Cardiac fibroblast (primary cell): ENCODE measurements at places on chromosomes 13 and 19.

DNA sequence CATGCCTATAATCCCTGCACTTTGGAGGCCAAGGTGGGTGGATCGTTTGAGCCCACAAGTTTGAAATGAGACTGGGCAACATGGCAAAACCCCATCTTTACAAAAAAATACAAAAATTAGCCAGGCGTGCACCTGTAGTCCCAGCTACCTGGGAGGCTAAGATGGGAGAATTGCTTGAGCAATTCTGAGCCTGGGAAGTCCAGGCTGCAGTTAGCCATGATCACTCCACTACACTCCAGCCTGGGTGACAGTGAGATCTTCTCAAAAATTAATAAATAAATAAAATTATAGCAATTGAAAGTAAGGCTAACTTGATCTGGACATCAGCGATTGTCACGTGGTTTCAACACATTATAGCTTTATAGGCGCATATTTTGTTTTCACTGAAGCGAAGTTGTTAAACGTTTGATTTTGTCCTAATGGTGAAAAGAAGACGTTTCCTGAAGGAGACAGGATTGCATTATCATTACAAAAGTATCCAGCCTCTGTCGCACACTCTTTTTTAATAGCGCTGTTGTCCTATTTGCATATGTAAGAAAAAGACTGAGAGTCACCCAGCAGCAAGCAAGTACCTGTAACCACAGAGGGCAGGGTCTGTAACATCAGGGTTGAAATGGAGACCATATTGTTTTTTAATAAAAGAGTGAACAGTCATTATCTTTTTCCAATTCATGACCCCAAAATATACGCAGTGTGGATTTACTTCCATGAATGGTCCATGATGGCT lies 335.7 kb downstream of the DCT start:
- no peak for DNase-seq

DNA sequence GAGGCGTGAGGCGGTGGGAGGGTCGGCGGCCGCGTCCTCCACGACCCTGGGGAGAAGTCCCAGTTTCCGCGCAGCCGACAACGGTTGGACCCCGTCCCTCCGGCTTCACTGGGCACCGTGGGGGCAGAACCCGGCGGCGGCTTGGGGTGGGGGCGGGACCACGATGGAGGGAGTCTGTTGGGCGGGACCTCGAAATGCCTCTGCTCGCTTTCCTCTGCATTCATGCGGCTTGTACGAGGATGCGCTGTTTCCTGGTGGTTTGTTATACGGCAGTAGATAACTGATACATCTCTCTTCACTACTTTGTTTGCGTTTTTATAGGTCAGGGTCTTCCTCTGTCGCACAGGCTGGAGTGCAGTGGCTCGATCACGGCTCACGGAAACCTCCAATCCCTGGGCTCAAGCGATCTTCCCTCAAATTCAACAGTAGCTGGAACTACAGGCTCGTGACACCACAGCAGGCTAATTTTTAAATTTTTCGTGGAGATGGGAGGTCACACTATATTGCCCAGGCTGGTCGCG lies 24.6 kb upstream of the ZNF846 start:
- DNase-seq: peak; percentile 64

GRCh38 chr13:106152047-106152446 lies 383.4 kb downstream of the EFNB2 start:
- no peak for DNase-seq

DNA sequence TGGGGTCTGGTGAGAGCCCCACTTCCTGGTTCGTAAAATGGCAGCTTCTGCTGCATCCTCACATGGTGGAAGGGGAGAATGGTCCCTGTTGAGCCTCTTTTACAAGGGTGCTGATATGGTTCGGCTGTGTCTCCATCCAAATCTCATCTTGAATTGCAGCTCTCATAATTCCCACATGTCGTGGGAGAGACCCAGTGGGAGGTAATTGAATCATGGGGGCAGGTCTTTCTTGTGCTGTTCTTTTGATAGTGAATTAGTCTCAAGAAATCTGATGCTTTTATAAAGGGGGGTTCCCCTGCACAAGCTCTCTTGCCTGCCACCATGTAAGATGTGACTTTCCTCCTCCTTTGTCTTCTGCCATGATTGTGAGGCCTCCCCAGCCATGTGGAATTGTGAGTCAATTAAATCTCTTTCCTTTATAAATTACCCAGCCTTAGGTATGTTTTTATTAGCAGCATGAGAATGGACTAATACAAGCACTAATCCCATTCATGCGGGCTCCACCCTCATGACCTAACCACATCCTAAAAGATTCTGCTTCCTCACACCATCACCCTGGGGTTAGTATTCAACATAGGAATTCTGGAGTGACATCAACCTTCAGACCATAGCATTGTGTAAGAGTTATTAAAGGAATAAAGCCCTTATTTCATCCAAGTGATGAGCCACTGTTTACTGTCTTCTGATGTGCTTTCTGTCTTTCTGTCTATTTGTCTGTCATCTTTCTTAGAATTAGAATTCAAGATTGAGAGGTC lies 159.0 kb upstream of the IRS2 start:
- peak; percentile 71 for DNase-seq

GRCh38 chr19:30387311-30388115 lies 15.3 kb downstream of the ZNF536 start:
- no peak for DNase-seq

DNA sequence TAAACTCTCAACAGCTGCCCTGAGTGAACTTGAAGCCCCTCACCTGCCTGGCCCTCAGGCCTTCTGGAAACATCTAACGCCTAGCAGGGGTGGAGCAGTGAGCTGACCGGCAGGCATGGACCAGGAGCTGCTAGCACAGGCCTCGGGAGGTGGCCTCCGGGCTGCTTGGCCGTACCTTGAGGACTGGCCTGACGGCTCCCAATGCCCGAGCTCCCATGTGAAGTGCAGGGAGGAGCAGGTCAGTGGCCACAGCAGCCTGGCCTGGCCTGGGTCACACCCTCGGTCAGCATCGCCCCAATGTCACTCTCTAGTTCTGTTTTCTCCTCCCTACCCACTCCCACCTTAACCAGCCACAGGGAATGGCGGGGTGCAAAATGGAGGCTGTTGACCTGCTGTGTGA lies 19.0 kb downstream of the TSHZ3 start:
- DNase-seq: no peak

DNA sequence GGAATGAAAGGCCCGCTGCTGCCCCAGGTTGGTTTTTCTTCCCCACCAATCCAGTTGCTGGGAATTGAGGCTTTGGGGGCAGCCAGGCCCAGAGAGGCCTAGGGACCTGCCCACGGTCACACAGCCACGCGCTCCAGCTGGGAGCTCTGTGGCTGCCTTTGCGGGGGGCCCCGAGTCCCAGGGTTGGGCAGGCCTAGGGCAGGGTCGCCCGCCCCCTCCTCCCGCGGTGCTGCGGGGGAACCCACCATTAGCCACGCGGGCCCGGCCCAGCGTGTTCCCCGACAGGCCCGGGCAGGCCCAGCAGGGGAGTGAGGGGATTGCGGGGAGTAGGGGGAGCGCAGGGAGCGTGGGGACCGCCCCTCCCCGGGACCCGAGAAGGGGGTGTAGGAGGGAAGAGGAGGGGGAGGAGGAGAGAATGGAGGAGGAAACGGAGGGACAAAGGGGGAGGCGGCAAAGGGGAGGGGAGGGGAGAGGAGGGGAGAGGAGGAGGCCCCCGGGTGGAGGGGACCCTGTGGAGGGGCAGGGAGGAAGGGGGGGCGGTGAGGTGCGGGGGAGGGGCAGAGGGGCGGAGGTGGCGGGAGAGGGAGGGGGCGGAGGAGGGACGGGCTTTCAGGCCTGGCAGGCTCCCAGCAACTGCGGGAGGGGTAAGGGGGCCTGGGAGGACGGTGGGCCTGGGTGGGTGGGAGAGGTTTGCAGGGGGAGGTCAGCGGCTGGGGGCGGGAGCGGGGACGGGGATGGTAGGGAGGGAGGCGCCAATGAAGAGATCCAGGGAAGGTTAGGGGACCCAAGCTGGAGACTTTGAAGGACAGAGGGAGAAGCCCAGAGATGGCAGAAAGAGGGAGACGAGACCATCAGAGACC lies 12.9 kb upstream of the TLE2 start:
- no peak for DNase-seq

GRCh38 chr13:112341446-112341845 lies 34.7 kb upstream of the SPACA7 start:
- no peak for DNase-seq

DNA sequence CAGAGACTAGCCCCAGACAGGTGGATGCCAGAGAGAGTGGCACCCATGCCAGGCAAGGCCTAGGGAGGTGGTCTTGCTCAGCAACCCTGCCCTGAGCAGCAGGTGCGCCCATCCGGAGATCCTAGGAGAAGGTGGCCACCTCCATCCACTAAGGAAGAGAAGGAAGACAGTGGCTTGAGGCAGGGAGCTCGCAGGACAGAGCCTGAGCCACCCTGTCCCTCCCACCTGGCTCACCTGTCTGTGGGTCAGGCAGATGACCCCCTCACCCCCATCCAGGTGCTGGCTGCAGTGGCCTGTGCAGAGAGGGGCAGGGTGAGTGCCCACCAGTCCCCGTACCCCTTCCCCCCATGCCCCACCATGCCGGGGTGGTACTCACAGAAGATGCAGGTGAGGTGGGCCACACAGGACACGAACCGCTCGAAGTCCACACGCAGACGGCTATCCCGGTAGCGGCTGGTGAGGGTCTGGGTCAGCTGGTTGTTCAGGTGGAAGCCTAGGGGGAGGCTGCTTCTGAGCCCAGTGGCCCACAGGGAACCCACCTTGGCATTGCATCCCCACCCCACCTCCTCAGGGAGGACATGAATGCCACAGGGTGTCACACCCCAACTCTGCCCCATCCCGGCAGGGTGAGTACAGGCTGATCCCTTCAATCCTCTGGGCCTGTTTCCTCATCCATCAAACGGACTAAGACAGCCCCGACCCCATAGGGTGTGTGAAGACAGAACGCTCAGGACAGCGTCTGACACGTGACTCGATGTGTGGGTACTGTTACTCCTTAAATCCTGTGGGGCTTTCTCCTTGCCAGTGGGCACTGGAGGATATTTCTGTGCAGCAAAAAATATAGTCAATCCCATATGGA lies 13.3 kb downstream of the CAPN12 start:
- no peak for DNase-seq

DNA sequence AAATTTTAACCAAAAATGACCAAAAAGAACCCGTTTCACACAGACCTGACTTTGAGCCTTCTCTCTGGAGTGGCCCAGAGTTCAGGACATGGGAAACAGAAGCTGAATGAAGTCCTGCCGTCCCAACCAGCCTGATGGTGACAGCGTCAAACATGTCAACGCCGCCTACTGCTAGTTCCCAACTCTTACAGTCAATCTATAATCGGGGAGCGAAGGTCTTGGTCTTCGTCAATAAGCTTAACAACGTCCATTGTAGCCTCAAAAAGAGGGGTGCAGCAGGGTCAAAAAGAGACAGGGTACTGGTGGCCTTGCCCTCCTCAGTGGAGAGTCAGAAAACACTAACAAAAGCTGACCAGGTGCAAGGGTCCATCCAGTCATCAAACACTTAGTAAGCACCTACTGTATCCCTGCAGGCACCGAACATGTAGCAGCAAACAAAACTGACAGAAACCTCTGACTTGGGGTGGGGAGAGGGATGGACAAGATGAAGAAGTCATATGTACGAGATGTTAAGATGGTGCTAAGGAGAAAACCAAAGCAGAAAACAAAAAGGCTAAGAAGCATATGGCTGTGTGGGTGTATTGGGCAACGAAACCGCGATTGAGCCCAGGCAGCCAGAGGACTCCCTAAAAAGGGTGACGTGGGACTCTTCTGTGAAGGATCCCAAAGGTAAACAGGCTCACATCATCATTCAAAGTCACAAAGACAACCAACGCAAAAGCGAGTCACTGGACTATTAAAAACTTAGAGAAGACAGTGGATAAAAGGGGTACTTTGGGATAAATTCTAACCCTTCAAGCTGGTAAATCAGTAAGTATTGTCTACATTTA lies 12.0 kb downstream of the MLLT1 start:
- no peak for DNase-seq

GRCh38 chr19:43765109-43765876 lies 10.5 kb upstream of the SMG9 start:
- peak; percentile 97 for DNase-seq

- DNase-seq: no peak
These were observed 30.8 kb upstream of the LRCH1 start for GRCh38 chr13:46521921-46522747.

DNA sequence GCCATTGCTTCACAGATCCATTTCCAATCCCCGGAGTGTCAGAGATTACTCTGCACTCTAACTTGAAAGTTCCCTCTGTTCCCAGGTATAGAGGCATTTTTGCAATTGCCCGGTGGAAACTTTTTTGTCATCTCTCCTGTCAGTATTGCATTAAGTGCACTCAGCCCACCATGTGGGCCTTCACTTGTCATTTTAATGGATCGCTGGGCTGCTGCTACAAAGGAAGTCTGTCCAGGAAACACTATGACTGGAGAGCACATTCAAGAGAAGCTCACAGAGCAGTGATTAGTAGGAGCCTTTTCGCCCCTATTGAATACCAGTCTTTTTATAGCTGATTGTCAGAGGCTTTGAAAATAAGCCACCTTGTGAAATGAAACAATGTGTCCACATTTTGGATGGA lies 180.9 kb downstream of the B3GLCT start:
- no peak for DNase-seq

GRCh38 chr13:41675306-41675705 lies 218.0 kb downstream of the RGCC start:
- peak; percentile 78 for DNase-seq

- DNase-seq: no peak
These were observed 20.6 kb downstream of the ACSBG2 start for GRCh38 chr19:6156033-6156432.

DNA sequence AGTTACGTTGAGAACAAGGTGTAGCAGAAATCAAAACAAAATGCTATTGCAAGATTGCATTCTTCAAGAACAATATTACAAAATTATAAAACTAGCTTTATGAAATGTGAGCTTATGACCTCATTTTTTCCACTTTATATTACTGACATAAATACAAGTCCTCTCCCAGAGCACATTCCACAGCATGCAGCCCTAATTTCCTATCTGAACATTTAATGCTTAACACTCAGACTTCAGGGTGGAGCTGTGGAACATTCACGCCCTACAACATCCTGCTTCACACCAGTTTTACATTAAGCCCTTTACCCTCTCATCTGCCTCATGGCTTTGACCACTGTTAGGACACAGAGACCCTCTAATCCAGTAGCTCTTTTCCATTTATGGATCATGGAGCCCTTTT lies 65.5 kb downstream of the EPSTI1 start:
- peak; percentile 52 for DNase-seq

- DNase-seq: no peak
These were observed 10.5 kb downstream of the MBD3 start for GRCh38 chr19:1582201-1582600.
